Activated CD4-positive, alpha-beta memory T cell treated with anti-CD3 and anti-CD28 coated beads for 36 hours (primary cell): ENCODE measurements at places on chromosomes 3 and 15. TPM values are rescaled to one million over a fixed set of nuclear protein-coding genes. Genes with fewer than 3 reads are reported as not detected.

DNA sequence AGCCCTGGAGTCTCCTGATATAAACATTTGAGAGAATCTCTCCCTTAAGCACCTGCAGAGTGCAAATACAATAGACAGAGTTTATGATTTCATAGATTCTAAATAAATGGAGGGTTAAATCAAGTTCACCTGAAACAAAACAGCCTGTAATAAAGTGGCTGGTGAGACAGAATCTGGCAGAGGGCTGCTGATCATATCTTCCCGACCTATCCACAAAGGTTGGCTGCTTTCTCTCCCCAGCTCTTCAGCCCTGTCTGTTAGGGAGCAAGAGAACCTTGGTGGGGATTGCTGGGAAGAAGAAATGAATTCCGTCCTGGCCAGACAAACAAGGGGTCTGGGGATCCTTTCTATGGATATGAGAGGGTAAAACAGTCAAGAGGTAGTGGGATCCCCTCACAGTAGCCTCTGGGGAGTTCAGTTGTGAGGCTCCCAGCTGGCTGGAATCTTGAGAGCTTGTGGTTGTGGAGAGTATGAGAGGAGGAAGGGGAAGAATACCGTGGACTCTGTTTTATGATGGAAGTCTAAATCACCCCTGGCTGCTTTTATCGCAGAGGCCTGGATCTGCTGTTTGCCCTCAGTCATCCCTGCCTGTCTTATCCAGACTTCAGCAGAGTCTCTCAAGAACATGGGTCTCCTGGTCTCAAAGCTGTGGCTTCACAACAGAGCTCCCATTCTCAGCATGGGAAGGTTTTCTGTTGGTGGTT, 451.3 kb downstream of the NTRK3 start:
- H3K36me3 ChIP-seq = no peaks in the 10 kb centered on the region
- H3K27me3 ChIP-seq = no peaks in the 10 kb centered on the region
- no peak for DNase-seq
- no peaks in the 10 kb centered on the region for H3K4me1 ChIP-seq
- H3K27ac ChIP-seq = no peak overlapping the region
- no peak overlapping the region for H3K4me3 ChIP-seq

- H3K4me1 ChIP-seq = peaks cover 11% of the 10 kb centered on the region
- DNase-seq = no peak
- H3K36me3 ChIP-seq = peaks cover 10% of the 10 kb centered on the region
- no peaks in the 10 kb centered on the region for H3K27me3 ChIP-seq
- no peak overlapping the region for H3K4me3 ChIP-seq
Measured at GRCh38 chr15:41849204-41849603, 10.6 kb downstream of the PLA2G4B start.

DNA sequence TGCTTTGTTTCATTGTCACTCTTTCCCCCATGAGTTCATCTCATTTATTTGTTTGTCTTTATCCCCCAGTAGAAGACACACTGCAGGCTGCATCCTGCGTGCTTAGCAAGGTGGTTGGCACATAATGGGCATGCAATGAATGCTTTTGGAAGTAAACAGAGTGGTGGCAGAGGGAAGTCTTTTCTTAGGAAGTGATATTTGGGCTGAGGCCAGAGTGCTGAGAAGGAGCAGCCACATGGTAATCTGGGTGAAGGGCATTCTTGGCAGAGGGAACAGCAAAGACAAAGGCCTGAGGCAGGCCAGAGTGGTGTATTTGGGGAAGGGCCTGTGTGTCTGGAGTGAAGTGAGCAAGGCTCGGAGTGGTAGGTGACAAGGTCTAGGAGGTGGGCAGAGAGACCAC, 17.7 kb upstream of the ADAMTS7 start:
- no peaks in the 10 kb centered on the region for H3K4me1 ChIP-seq
- no peaks in the 10 kb centered on the region for H3K36me3 ChIP-seq

DNA sequence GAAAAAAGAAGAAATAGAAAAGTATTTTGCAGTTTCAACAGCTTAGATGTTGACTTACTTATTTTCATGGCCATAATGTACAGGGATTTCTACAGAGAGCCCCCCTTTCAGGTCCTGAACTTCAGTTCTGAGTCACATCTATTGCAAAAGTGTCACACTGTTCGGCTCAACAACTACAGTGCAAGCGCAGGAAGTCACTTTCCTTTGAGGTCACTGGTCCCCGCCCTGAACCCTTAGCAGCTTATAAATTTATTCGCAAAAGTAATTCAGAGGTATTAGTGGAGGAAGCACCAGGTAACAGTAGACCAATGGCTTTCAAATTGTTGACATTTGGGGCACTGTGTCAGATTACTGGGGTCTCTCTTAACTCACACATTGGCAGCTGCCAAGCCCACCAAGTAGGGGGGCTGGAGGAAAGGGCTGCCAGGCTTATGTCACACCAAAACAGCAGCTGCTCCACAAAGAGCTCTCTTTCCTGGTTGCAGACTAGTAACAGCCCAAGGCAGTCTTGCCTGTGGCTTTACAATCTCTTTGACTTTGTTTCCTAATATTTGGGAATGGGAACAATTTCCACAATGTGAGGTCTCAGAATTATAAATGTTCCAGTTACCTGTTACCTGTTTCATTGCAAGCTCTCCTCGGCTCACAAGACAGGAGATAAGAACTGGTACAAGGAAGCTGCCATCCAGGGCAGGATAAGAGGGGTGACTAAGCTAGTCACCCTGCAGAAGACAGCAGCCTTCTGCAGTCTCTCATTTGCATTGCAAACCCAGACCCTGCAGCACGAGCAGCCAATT, 130.2 kb upstream of the STRIT1 start:
- no peak overlapping the region for H3K27ac ChIP-seq
- H3K36me3 ChIP-seq = no peaks in the 10 kb centered on the region
- H3K4me3 ChIP-seq = no peak overlapping the region
- peaks cover 2% of the 10 kb centered on the region for H3K27me3 ChIP-seq

DNA sequence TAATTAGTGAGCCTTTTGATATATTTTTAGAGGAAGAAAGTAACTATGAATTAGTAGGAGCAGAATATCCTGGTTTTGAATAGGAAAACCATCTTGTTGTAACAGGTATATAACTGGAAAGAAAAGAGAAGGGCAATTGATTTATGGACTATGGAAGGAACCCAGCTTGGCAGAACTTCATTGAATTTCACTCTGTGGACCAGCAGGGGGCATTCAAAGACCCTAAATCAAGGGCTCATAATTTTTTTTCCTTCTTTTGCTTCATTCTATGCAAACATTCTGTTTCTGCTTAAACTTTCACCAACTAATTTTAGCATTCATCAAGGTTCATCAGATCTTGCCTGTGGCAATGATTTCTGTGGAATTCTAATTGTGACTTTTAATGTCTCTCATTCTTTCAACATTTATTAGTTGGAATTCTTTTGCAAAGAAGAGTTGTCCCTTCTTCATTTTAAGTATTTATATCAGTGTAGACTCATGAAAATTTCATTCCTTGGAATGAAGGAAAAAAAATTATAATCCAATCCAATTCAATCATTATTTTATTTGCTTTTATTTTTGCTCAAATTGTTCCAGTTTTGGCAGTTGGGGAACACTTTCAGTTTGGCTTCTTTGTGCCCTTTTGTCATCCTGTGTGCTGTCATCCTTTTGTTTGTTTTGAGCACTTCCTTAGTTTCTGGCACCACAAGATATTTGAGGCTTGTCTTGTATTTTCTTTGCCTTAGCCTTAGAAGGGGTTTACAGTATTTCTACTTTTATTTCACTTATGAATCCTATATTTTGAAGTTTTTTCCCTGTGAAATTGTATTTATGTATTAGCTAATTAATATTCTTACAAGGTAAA, 30.4 kb downstream of the NXPE3 start:
- peaks cover 43% of the 10 kb centered on the region for H3K4me1 ChIP-seq
- H3K27ac ChIP-seq = no peak overlapping the region
- H3K4me3 ChIP-seq = no peak overlapping the region
- no peaks in the 10 kb centered on the region for H3K27me3 ChIP-seq

DNA sequence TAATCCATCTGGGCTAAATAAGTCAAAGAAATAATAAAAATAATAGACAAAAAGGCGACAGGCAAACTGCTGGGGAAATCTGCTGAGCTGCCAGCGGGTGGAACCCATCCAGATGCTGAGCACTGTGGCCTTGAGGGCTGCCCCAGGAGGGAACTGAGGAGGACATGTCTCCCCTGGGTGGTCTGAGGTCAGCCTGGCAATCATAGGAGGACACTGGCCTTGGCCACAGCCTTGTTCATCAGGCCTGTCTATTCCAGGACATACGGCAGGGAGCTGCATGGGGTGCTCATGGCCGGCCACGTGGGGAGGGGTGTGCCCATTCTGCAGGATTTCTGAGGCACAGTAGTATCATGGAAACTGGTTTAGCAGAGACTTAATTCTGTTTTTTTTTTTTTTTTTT, 21.5 kb upstream of the SNRPA1 start:
- H3K4me3 ChIP-seq = no peak overlapping the region
- no peak for DNase-seq
- no peak overlapping the region for H3K27ac ChIP-seq
- no peaks in the 10 kb centered on the region for H3K36me3 ChIP-seq
- no peaks in the 10 kb centered on the region for H3K27me3 ChIP-seq

DNA sequence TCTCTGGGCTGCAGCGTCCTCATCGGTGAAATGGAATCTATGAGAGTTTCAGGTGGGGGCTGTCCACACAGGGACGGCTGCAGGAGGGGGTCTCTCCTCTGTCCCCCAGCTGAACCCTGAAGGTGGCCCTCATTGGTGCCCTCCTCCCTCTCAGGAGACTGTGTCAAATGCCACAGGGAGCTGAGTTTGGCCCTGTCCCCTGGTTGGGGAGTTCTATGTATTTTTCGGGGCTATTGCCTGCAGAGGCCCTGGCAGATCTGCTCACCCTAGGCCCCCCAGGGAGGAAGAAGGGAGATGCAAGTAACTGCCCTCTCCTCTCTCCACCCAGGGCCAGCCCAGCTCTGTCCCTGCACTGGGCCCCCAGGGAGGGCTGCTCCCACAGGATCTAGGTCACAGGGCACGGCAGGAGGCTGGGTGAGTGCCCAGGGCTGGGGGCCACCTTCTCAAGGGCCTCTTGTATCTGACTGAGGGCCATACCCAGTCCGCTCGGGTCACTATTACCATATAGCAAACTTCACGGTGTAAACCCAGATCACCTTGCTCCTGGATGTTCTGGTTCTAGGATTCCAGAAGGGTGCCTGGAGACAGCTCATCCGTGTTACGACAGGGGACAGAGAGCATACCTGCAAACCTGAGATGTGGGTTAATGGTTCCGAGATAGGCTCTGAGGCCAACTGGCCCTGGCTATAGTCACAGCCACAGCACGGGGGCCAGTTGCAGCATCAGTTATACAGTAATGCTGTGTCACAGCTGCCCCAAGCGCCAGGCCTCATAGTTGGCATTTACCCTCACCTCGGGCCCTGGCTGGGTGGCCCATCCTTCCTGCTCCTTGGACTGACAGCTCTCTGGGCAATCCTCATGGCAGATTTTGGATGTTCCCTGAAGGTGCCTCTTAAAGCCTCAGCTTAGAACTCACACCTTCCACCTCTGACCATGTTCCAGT, 102.4 kb upstream of the PRR23E start:
- H3K36me3 ChIP-seq = no peaks in the 10 kb centered on the region
- H3K4me3 ChIP-seq = no peak overlapping the region
- DNase-seq = no peak
- H3K27me3 ChIP-seq = peaks cover 5% of the 10 kb centered on the region
- no peak overlapping the region for H3K27ac ChIP-seq

Gene BFSP2
- total RNA-seq = not detected

Gene RTF1
- total RNA-seq = 26.2 TPM

GRCh38 chr15:80989518-80990478, at the start of gene MESD:
Gene MESD, minus strand, starts transcription at chr15:80989819. Its CDS starts 28 bp downstream, at chr15:80989791.
- peaks cover 51% of the 10 kb centered on the region for H3K4me1 ChIP-seq
- H3K27ac ChIP-seq = peak within 1 kb of the TSS; percentile 93
- H3K27me3 ChIP-seq = no peaks in the 10 kb centered on the region
- DNase-seq = peak; percentile 99

- no peak for DNase-seq
- no peaks in the 10 kb centered on the region for H3K4me1 ChIP-seq
- H3K27me3 ChIP-seq = no peaks in the 10 kb centered on the region
- H3K36me3 ChIP-seq = no peaks in the 10 kb centered on the region
- no peak overlapping the region for H3K4me3 ChIP-seq
Measured at GRCh38 chr15:101534376-101534970, 45.0 kb upstream of the PCSK6 start.

DNA sequence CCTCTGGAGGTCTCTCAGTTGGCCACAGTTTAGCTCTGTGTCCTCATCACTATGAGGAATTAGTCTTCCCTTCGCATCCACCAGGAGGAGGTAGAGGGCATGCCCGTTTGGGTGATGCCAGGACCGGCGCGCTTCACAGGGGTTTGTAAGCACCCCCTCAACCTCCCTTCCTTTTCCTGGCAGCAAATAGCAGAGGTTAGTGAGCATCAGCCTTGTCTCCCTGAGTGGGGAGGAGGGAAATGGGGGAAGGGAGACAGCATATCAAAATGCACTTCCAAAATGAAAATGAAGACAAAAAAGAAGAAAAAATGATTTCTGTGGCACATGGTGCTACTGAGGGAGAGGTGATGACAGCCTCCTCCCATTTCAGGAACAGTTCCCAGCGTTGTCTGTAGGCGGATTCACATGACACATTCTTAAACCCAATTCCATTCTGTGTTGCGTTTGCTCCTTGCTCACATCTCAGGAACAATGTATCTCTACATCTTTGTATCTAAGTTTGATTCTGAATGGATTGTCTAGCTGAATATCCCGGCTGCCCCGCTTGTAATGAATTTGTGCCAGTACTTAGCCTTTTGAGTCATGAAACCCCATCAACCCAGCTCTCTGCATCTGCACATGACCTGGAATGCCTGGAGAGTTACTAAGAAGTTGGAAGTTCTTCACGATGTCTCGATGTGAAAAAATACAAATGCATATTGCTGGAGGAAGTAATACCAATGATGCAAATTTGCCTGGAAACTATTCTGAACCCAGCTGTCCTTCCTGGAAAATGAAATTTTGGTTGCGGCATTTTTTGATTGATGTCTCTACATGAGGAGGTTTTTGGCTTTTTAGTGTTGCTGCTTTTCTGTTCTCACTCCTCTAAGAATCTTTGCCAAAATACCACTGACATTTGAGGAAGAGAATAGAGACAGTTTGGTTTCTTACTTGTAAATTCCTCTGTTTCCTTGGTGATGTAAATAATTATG, 45.2 kb downstream of the TYRO3 start:
- H3K36me3 ChIP-seq = no peaks in the 10 kb centered on the region
- peak; percentile 64 for DNase-seq
- H3K27me3 ChIP-seq = peaks cover 10% of the 10 kb centered on the region
- H3K27ac ChIP-seq = no peak overlapping the region
- peaks cover 11% of the 10 kb centered on the region for H3K4me1 ChIP-seq
- H3K4me3 ChIP-seq = peak overlapping the region; percentile 60

Gene ERICH6
- not detected for total RNA-seq

Gene AMIGO3
- not detected for total RNA-seq

DNA sequence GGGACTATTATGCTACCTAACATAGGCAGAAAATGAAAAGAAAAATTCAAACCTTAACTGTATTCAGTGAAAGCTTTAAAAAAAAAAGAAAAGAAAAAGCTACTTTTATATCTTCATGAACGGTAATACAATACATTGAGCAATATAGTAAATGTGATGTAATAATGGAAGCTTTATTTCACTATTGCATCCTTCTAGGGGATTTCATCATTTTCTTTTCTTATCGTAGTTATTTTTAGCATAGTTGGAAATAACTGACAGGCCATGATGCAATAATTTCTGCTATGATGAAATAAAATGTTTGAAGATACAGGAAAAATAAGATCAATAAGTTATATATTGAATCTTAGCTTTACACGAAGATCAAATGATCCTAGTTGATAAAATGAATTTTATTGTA, 40.3 kb upstream of the ZCWPW2 start:
- H3K36me3 ChIP-seq = peaks cover 2% of the 10 kb centered on the region
- DNase-seq = no peak
- H3K27me3 ChIP-seq = no peaks in the 10 kb centered on the region
- H3K4me1 ChIP-seq = peaks cover 6% of the 10 kb centered on the region

Gene DPPA4
- not detected for total RNA-seq

GRCh38 chr3:73056014-73056844, 5.2 kb upstream of the EBLN2 start:
- no peak overlapping the region for H3K4me3 ChIP-seq
- H3K4me1 ChIP-seq = peaks cover 26% of the 10 kb centered on the region
- no peak overlapping the region for H3K27ac ChIP-seq
- H3K27me3 ChIP-seq = no peaks in the 10 kb centered on the region
- peaks cover 7% of the 10 kb centered on the region for H3K36me3 ChIP-seq
